Tibial artery (tissue), 4 donors: ENCODE measurements at places on chromosomes 7 and 10.

- no peak overlapping the region for H3K27ac ChIP-seq
- H3K27me3 ChIP-seq, result no peaks in the 10 kb centered on the region
- no peaks in the 10 kb centered on the region for H3K4me1 ChIP-seq
Observed at GRCh38 chr10:4174197-4174596, 389.2 kb upstream of the KLF6 start.

DNA sequence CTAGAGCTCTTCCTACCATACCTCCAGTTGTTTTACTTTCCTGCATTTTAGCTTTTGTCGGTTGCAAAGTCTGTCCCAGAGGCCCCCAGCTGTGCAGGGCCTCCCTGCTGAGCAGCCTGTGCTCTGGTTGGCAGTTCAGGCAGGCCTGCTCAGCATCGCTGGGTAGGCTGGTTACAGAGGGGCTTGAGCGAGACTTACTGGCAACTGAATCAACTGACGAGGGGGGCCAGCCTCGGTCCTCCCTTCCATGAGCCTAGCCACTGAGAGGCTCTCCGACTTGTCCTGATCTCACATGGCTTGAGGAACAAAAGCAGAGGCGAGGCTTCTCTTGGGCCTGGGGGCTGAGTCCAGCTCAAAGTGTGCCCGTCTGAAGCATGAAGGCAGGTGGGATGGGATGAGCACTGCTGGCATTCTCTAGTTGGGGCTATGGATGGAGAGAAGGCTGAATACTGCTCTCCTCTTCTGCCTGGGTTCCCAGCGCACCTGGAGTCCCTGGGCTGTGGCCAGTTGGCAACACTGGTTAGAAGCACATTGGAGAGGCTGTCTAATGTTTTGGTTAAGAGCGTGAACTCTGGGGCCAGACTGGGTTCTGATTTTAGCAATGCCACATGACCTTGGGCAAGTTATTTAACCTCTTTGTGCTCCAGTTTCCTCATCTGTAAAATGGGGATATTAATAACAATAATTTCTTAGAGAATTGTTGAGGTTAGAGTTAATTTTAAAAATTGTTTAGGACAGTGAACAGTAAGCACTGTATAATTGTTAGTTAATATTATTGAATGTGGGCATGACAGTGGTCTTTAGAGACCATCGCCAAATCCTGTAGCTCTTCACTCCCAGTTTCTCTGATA is 6.9 kb upstream of the SFRP5 start:
- no peak for DNase-seq
- H3K36me3 ChIP-seq, result no peaks in the 10 kb centered on the region
- H3K27me3 ChIP-seq, result no peaks in the 10 kb centered on the region
- H3K4me3 ChIP-seq, result no peak overlapping the region
- H3K27ac ChIP-seq, result no peak overlapping the region
- no peaks in the 10 kb centered on the region for H3K4me1 ChIP-seq

DNA sequence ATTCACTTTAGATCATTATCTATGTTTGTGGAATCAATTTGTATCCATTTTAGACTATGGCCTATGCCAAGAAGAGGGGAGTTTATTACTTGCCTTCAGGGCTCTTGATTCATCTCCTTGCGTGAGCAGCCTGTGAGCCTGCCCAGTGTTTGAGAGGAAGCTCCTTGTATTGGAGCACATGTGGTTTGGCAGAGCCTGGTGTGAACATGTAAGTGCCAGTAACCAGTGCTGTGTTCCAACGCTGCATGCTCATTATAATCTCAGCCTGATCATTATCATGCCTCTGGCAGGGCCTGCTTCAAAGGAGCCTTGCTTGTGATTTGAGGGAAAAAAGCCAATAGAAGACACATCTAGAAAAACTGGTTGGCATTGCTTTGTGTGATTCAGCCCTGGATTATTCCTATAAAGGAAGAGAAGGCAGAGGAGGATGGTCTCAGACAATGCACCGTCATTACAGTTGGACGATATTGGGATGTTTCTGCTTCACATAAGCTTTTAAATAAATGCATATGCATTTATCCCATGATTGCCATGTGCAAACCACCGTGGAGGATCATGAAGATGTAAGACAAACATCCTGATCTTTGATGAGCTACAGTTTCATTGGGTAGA is 203.4 kb upstream of the AHR start:
- H3K4me1 ChIP-seq, result no peaks in the 10 kb centered on the region
- H3K27ac ChIP-seq, result no peak overlapping the region
- peak; percentile 43 for DNase-seq
- H3K36me3 ChIP-seq, result no peaks in the 10 kb centered on the region
- no peaks in the 10 kb centered on the region for H3K27me3 ChIP-seq

DNA sequence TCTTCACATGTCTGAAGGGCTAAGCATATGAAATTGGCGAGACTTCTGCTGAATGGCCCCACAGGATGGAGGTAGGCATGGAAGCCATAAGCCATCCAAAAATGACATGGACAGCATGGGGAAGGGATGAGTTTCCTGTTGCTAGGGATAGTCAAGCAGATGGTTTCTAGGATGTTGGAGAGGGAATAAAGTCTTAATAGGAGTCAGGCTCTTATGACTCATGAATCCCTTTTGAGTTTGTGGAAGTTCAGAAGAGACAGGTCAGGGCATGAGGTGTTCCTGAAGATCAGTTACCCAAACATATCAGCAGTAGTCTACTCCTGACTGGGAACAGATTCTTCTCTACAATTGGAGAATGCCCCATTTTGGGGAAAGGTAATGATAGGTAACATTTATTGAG is 243.9 kb downstream of the REEP3 start:
- H3K4me1 ChIP-seq, result peaks cover 16% of the 10 kb centered on the region
- no peak overlapping the region for H3K27ac ChIP-seq
- H3K36me3 ChIP-seq, result no peaks in the 10 kb centered on the region
- no peak for DNase-seq
- H3K4me3 ChIP-seq, result no peak overlapping the region

DNA sequence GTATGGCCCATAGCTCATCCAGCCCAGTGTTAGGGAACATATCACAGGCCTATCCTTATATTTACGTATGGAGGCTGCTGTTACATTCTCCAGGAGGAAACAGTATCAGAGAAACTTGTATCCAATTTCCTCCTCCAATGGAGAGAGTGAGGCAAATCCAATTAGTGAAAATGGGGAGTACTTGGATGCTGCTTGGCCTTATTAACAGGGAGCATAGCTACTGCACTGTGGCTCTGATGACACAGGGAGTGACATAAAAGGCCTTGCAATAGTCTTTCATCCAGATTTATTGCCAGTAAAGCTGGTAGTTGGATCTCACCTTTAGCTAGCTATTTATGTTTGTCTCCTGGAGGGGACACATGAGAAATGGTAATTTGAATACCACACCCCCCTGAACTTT is 313.2 kb upstream of the MTPN start:
- no peak for DNase-seq
- no peaks in the 10 kb centered on the region for H3K36me3 ChIP-seq
